ENCODE measurements at places on chromosomes 3 and 15.

DNA sequence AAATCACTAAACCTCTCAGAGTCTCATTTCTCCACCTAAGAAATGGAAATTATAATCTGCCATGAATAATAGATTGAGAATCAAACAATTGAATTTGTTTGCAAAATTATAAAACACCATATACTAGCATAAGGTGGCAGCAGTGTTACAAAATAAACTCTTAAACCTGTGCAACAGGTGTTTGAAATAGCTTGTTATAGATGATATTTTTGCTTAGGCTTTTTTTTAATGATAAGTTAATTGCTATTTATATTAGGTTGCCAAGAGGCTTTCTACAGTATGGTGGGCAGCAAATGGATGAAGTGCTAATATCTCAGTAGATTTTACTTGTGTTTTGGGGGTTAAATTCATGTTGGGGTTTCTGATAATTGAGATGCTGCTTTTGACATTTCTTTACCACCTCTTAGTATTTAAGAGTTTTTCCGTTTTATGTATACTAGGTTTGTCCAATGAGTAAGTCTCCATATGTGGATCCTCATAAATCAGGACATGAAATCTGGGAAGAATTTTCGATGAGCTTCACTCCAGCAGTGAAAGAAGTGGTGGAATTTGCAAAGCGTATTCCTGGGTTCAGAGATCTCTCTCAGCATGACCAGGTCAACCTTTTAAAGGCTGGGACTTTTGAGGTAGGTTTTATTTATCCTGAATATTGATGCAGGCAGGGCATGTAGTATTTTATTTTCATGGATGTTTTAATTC is 19.6 kb downstream of the NR1D2 start:
- DNase-seq: no peak

GRCh38 chr3:9111866-9112265 is 137.6 kb downstream of the SRGAP3 start:
- no peak for DNase-seq

DNA sequence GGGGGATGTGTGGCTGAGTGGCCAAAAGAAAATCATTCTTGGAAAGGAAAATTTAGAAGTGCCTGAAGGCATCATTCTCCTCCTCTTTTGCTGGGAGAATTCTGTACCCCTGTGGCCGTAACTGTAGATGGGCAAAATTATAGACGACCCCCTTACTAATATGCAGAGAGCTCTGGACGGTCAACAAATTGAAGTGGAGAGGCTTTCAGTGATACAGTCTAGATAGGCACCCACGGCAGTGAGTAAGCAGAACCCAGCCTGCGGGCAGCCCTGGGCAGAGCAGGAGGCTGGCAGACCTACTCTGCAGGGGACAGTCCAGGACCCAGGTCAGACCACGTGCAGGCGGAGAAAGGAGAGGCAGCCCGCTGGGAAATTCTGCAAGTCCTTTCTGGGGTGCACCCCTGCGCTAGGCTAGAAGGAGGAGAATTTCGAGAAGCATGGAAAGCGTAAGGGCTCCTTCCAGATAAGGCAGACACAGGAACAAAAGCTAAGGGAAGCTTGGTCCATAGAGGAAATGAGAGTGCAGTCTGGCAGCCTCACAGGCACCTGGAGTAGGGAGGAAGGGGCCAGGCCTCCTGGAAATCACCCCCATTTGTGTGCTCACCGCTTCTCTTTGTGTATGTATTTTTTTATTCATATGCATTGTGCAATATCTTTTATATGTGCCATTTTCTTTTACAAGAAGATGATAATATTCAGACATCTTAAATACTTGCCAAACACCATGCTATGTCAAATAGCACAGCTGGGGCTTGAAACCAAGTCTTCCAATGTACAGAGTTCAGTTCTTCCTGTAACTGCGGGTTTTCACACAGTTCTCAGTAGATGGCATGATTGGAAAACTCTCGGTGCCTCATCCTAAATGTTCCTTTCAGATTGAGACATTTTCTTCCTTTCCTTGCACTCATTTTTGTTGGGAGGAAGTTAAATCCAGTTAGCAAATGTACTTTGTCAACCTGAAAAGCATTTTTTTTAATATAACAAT is 40.2 kb downstream of the LRRK1 start:
- DNase-seq: no peak

- no peak for DNase-seq
Observed at GRCh38 chr3:13568515-13569028, 19.6 kb downstream of the FBLN2 start.

- DNase-seq: no peak
Observed at GRCh38 chr3:187400756-187401155, 32.6 kb downstream of the RTP4 start.

DNA sequence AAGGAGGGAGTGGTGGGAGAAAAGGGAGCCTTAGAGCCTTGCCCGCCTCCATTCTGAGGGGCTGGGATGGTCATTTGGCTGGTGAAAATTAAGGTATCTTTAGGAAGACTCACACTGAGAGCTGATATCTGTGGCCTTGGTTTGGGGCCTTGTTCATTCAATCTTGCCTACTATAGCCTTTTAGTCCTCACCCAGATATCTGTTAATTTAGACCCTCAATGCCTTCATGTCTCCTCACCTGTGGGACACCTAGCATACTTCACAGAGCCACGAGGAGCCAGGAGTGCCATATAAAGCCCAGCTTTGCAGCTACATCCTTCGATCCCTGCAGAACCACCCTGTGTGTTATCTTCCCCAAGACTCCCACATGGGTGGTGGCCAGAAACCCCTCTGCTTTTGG is 4.7 kb upstream of the ARNT2 start:
- DNase-seq: no peak

DNA sequence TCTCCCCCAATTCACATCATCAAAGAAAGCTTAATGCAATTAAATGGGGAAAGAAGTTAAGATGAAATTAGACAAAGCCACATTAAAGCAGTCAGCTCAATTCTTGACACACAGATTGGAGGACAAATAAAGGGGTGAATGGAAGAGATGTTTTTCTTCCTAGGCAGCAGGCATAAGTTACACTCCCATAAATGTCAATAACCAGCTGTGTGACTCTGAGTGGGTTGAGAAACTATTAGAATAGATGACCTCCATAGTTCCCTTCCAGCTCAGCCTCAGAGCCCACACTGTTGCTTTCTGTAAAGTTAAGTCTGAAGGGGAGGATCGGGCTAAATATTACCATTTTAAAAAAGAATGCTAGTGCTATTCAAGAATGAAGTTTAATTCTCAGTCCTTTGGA is 71.0 kb downstream of the THBS1 start:
- DNase-seq: no peak

GRCh38 chr3:32401126-32401525 is 9.5 kb downstream of the CMTM7 start:
- DNase-seq: no peak

- no peak for DNase-seq
Observed at GRCh38 chr15:43648649-43649429, at the start of gene CATSPER2. Gene CATSPER2, minus strand, starts transcription at chr15:43648844. Its CDS starts 783 bp downstream, at chr15:43648061.

DNA sequence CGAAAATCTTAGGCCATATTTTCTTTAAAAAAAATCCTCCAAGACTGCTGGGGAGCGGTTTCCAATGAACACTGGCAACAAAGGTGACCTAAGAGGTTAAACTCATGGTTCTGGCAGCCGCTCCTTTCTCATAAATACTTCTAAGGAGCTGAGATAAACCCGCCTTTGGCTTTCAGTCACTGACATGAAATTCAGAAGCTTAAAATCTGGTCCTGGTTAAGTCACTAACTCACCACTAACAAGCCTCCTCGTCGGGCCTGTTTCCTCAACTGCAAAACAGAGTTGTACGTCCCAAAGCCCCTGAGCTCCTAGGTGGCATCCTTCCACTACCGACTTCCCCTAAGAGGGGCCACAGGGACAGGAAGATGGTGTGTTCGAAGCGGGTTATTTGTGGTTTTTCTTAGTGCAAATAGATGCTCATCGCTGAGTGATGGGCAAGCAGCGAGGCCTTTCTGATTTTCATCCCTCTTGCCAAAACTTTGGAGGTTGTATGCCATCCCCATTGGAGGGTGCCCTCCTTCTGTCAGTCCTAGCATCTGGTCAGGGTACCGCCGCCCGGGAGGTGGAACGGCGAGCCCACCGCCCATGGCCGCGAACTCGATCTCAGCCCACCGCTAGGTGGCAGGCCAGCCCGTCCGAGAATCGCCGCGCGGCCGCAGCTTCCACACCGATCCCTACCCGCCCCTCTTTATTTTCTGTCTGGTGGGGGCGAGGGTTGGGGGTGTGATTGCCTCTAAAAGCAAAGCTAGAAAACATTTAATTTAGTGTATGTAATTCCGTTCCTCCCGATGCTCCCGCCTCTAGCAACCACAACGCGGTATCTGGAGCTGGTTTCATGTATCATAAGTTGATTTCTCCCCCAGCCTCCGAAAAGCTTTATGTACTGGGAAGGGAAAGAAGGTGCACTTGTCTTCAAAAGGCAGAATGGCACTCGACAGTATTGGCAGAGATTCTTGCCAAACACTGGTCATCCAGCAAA is 4.6 kb downstream of the BCL6 start:
- peak; percentile 64 for DNase-seq

- no peak for DNase-seq
Observed at GRCh38 chr15:50860824-50861223, 47.7 kb upstream of the AP4E1 start.

- DNase-seq: no peak
Observed at GRCh38 chr3:72810063-72810462, 38.2 kb downstream of the SHQ1 start.

DNA sequence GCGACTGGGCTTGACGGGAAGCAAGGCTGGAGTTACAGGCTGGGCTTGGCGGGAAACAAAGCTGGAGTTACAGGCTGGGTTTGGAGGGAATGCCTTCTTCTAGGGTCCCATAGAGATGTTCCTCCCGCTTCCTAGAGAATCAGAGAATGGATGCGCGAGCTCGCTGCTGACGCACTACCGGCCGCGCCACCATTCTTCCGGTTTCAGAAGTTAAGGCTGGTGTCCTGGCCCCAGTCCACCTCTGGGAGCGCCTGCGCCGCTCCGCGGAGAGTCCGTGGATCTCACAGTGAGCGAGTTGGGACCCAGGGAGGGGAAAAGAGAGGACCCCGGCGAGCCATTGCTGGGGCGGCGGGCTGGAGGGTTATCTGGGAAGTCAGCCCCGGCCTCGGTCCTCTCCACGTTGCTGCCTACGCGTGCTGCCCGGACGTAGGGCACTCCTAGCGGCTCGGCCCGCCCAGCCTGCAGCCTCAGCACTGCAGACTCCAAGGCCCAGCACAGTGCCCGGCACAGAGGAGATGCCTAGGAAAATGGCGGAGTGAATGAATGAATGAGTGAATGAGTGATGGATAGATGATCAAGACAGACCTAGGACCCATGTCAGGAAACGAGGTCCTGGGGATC is at the start of gene ZNF502:
Gene ZNF502 (plus strand): TSS at position 206 of the 621 bp plus-strand sequence. CDS start 7,602 bp downstream, outside the sequence.
- peak; percentile 76 for DNase-seq

DNA sequence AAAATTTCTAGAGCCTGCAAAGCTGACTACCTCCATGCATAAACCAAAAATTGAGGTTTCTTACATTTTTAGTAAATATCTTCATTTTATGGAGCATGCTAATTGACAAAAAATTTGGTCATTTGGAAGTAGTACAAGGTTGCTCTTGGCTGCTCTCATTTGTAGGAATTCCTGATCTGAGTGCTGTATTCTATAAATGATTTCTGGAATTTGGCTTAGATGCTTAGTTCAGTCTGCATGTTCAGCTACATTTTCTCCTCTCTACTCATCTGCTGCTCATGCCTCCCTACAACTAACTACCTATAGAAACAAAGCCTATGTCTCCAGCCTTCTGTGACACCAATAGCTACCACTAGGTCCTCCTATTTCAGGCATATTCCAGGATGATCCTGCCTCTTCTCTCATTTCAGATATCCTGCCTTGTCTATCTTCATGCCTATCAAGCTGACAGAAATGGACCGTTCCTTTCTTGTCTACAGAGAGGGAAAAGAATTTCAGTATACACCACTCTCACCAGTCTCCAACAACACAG is 901.1 kb downstream of the TBL1XR1 start:
- DNase-seq: no peak

DNA sequence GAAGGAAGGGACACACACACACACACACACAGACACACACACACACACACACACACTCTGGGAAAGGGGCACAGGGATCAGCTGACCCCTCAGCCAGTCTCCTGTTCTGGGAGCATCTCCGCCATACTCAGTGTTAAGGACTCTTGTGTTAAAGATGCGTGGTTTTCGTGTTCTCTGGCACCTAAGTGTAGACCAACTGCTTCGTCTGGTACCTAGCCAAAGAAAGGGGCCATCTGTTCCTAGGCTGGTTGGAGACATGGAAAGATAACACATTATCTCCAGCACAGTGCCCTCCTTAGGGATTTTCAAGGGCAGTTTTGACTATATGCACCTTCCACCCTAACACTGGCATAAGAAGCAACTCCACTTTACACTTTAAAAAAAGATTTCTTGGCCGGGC is 65.1 kb downstream of the EPHB1 start:
- no peak for DNase-seq
